ENCODE measurements at places on chromosomes 12 and 14.

DNA sequence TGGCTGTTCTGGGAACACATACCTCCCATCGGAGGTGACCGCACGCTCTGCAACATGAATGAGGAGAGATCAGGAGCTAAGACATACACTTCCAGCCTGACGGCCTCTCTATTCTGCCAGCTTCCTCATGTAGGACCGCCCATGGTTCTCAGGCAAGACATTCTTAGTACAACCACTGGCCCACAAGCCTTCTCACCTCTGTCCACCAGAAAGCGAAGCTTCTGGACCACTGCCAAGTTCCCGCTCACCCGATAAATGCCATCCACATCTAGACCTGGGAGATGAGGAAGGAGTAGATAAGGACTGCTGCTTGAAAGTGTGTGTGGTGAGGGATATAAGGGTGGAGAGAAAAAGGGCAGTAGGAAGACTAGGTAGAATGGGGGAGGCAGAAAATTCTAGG, 5.2 kb downstream of the ARHGAP9 start:
- DNase-seq, result no peak

GRCh38 chr12:34595749-34596733, 573.7 kb downstream of the ALG10 start:
- no peak for DNase-seq

- DNase-seq, result no peak
Observed at GRCh38 chr14:106610691-106611090, 1084.3 kb downstream of the TMEM121 start.

GRCh38 chr14:103109535-103110441, 13.5 kb upstream of the TNFAIP2 start:
- no peak for DNase-seq

GRCh38 chr14:30251557-30252100, 307.3 kb upstream of the G2E3 start:
- DNase-seq, result no peak

GRCh38 chr14:94123868-94124267, 5.5 kb downstream of the IFI27L2 start:
- no peak for DNase-seq

- no peak for DNase-seq
Observed at GRCh38 chr12:6444704-6445688, at the start of gene CD27. Gene CD27, plus strand, starts transcription at chr12:6444955. Its CDS starts 141 bp downstream, at chr12:6445096.

- DNase-seq, result no peak
Observed at GRCh38 chr12:4107436-4107878, 166.1 kb upstream of the CCND2 start.

DNA sequence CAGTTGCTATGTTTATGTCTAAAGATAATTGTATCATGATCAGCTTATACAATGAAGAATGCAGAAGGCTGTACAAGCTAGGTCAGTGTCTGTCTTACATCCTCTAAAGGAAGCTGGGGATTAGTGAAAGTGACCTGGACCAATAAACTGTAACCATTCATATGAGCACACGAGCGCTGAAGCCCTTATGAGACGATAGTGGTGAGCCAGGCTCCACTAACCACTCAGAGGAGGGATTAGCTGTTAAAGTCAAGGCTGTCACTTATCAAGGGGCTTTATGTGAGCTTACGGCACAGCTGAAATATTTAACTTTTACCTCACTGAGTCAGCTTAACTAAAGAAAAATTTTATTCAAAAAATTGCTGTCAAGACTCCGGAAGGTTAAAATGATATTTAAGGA, 30.3 kb downstream of the NDUFA12 start:
- no peak for DNase-seq

- no peak for DNase-seq
Observed at GRCh38 chr12:50665170-50665569, 98.7 kb upstream of the ATF1 start.

DNA sequence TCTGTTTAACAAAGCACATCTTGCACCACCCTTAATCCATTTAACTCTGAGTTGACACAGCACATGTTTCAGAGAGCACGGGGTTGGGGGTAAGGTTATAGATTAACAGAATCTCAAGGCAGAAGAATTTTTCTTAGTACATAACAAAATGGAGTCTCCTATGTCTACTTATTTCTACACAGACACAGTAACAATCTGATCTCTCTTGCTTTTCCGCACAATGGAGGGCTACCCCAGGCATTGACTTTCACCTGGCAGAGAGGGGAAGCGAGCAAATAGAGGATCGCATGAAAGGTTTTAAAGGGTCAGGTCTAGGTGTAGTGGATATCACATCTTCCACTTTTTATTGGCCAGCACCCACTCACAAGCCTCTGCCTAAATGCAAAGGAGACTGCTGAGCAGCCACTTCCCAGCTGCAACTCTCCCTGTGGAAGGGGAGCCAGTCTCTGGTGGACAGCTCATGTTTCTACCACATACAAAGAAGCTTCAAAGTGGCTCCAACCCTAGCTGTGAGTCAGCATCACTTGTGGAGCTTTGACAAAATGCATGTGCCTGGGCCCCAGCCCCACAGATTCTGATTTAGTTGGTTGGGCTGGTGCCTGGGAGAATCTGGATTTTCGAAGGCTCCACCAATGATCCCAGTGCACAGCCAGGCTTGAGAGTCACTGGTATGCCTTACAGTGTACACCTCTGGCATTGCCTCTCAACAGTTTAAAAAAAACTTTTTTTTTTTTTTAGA, 7.2 kb upstream of the FNTB start:
- no peak for DNase-seq
